ENCODE measurements at places on chromosomes 12 and 14.

DNA sequence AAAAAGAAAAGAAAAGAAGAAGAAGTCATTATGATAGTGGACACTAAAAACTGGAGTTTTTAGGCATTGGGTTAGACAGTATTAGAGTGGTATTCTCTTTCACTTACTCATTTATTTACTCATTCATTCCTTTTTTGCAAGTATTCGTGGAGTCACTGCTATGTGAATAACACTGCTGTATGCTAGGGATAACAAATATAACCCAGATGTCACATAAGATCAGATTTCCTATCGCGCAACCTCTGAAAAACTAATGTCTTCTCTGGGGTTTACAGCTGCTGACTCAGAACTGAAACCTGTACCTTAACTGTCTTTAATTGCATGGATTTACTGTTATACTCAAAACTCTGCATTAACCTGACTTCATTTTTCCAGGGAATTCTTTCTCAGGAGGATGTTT, 353.7 kb downstream of the LRIG3 start:
- DNase-seq = no peak

- no peak for DNase-seq
Measured at GRCh38 chr12:45879363-45879895, 110.9 kb downstream of the SCAF11 start.

GRCh38 chr14:20782280-20782890, 1.3 kb downstream of the RNASE6 start:
- no peak for DNase-seq

DNA sequence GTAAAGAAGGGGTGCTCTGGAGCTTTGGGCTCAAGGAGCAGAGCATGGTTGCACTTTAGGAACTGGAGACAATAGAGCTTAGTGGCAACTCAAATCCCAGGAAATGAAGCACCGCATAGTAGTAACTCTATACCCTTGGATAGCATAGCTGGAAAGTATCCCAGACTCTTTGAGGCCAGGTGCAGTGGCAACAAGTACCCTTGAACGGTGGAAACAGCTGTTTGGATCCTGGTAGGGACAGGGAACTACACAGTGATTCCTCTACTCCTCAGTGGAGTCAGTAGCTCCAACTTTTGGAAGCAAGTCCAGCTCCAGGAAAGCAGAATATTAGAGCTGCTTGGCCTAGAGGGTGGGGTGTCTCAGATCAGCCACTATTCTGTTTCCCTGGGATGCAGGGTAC, 129.0 kb upstream of the WSCD2 start:
- DNase-seq = no peak

DNA sequence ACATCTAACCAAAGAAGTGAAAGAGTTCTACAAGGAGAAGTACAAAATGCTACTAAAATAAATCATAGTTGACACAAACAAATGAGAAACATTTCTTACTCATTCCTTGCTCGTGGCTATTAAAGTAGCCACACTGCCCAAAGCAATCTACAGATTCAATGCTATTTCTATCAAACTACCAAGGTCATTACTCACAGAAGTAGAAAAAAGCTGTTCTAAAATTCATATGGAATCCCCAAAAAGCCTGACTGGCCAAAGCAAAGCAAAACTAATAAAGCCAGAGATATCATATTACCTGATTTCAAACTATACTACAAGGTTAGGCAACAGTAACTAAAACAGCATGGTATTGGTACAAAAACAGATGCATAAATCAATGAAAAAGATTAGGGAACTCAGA, 305.6 kb downstream of the RPAP3 start:
- DNase-seq = no peak

GRCh38 chr14:42563313-42563712, 956.6 kb downstream of the LRFN5 start:
- no peak for DNase-seq

GRCh38 chr12:6946033-6946919, 2.5 kb downstream of the C12orf57 start:
- peak; percentile 62 for DNase-seq

- DNase-seq = peak; percentile 55
Measured at GRCh38 chr14:54175298-54175942, 218.8 kb upstream of the BMP4 start.

- DNase-seq = no peak
Measured at GRCh38 chr12:84073401-84073800, 839.2 kb downstream of the SLC6A15 start.

DNA sequence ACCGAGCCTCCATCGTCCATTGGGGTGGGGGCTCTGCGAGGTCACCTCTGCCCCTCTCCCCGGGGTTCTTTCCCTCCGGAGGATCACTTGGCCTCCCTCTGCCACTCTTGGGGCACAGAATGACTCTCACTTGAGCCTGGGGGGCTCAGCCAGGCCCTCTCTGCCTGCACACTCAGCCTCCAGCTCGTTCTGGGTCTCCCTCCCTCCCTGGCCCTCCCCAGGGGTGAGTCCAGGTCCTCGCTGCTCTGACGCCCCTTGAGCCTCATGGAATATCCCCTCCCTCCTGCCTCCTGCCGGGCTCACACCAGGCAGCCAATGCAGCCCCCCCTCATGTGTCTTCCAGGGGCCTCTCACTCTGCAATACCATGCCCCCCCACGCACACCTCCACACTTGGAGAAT, 17.7 kb upstream of the SFSWAP start:
- no peak for DNase-seq

- no peak for DNase-seq
Measured at GRCh38 chr12:103716517-103717196, 124.4 kb downstream of the NT5DC3 start.

- DNase-seq = no peak
Measured at GRCh38 chr12:65948320-65949008, 124.2 kb downstream of the HMGA2 start.

DNA sequence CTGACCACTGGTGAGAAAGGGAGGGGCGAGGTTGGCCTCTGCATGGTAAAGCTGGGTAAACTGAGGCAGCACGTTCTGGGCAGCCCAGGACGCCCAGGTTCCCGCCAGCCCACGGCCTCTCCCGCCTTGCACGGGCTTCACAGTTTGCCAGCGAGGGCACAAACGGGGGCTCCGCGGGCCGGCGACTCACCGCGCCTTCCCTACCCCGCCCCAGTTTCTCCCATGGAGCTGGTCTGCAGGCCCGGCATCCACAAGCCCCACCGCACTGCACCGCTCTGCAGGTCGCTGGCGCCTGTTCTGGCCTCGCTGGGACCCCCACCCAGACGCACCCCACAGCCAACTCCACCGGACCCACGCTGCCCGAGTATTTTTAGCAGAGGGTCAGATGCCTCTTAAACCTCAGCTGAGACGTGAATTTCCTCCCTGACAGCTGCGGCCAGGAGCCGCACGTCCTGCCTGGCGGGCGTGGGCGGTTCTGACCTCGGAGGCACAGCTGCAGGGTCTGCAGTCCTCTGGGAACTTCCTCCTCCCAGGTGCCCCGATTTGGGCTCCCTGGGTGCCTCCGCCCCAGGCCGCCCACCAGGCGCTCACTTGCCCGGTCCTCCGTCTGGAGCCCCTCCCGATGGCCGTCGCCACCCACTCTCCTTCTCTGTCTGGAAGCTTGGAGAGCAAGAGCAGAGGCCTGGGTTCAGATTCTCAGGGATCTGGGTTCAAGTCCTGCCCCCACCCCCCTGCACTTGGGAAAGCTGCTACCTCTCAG, 29.5 kb upstream of the INF2 start:
- no peak for DNase-seq

- DNase-seq = no peak
Measured at GRCh38 chr14:51823706-51824105, 36.7 kb upstream of the GNG2 start.

- DNase-seq = no peak
Measured at GRCh38 chr12:14844401-14844800, 1.1 kb upstream of the ART4 start.

GRCh38 chr14:30656190-30656632, 34.1 kb downstream of the SCFD1 start:
- DNase-seq = peak; percentile 24

- no peak for DNase-seq
Measured at GRCh38 chr12:49507139-49507538, 31.7 kb upstream of the KCNH3 start.

GRCh38 chr12:124722878-124723277, 140.8 kb downstream of the SCARB1 start:
- DNase-seq = no peak

- no peak for DNase-seq
Measured at GRCh38 chr12:108594-108993, 42.0 kb downstream of the IQSEC3 start.
